GM06990 (cell line): ENCODE measurements at places on chromosomes 6 and 20.
A peak's percentile ranks its signal among the peaks of the same experiment; 100 is the strongest.

DNA sequence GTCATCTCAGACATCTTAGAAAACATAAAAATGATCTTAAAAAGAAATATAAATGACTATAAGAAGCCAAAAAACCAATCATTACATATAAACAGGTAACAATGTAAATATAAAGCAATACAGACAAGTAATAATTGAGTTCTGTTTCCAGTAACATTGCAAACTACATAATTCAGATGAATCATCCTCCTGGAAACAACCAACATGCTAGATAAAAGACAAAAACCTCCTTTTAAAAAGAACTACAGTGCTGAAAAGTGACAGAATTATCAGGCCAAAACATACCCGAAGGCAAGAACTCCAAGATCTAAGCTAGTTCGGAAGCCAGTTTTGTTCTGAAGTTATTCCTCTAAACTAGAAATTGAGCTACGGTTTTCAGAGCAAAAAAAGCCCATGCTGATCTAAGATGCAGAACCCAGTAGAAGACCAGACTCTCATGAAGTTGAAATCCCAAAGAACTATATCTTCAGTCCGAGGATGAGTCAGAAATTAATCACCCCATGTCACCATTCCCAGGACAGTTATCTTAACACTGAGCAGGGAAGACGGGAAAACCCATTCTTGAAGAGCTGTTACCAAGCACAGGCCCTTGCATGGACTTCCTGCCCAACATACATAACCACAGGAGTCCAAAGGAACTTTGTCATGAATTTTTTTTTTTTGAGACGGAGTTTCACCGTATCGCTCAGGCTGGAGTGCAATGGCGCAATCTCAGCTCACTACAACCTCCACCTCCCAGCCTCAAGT lies 9.8 kb downstream of the PGM3 start:
- DNase-seq, result no peak

DNA sequence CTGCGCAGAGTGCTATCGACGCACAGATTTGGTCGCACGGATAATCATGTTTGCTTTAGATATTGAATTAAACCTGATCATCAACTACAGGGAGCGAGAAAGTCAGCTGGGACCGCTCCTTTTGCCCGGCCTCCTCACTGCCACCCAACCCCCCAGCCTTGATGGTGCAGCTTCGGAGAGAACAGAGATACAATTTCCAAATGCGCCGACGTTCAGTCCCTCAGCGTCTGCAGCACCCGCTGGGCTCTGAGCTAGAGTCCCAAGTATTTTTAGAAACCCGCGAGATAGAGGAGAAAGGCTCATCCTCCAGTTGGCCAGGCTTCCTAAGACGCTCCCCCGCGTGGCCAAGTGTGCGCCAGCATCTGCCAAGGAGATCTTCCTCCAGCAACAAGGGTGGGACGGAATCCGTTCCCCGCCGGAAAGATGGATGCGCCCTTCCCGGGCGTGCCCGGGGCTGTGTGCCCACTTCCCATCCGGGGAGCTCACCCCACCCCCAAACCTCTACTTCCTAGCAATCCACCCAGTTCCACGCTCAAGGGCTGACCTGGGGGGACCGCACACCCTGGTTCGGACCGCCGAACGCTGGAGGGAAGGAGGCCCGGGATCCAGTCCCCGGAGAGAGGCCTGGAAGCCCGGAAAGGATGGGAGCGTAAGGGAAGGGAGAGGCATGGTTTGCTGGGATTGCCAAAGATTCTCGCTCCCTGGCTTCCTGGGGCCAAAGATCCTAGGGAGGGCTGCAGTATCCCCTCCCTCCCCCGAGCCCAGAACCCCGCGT lies 4.1 kb downstream of the NKX2-2 start:
- DNase-seq, result no peak

DNA sequence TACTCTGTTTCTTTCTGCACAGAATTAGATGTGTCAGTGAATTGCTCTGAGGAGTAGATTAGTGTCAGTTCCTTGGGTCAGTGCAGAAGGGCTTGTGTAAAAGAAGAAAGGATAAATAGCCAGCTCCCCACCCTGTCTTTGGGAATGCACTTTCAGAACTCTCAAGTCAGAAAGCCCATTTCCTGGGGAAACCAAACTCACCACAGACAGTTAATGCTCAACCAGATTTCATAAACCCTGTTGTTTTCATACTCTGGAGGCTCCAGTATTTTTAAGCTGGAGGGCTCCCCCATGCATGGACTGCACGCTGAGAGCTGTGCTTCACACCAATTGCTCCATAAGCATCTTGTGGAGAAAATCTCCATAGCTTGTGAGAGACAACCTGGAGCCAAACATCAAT lies 449.7 kb downstream of the CDH26 start:
- no peak for DNase-seq

DNA sequence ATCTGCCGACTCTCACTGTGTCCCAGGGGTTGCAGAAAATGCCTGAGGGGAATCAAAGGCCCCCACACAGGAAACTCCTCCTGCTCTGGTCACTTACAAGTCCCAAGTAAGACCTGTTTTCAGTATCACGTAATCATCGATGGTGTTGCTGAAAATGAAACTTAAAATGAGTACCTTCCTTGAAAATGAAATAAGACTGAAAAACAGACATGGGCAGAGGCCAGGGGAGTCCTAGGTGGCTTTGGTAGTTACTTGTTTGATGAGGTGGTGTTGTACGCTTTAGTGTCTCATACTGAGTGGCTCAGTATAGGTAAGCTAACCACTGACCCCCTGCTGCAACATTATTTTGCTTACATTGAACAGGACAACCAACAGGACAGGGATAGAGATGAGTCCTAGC lies 43.0 kb upstream of the SYNCRIP start:
- no peak for DNase-seq

- peak; percentile 70 for DNase-seq
These were observed 109.0 kb downstream of the RALGAPA2 start for GRCh38 chr20:20603339-20603990.

DNA sequence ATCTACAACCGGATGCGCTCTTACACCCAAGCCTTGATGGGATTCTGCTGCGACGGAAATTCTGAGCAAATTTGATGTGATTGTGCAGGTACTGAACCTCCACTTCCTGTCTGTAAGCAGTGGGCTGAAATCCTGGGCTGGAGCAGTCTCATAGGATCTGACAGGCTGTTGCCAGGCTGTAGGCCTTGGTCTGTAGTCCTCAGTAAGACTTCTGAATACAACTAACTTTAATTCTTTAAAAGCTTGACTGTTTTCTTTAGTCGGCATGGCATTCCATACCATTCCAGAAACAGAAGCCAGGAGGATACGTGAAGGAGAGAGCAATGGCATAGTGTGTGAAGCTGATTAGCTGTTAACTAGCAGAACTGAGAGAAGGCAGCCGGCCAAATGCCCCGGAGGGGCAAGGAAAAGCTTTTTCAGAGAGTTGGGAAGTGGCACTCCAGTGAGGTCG lies 68.3 kb downstream of the ADTRP start:
- DNase-seq, result no peak

GRCh38 chr6:166341977-166342348 lies 382 bp downstream of the SFT2D1 start:
- DNase-seq, result no peak

DNA sequence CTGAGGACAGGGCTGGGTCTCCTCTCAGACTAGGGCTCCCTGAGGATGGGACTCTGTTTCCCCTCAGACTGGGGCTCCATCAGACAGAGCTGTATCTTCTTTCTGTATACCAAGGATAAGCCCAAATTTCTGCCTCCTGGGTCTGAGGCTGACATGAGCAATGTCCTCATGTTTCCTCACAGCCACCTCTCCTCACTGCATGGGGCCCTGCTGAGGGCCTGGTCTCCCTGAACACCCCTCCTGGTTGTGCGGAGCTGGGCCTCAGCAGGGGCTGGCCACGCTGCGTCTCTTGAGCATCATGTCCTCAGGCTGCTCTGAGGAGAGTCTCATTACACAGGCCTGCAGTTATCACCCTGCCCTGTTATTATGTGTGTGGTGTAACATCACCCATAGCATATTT lies 144.6 kb downstream of the LRFN2 start:
- DNase-seq, result no peak

GRCh38 chr6:156848533-156848932 lies 71.4 kb downstream of the ARID1B start:
- DNase-seq, result no peak

DNA sequence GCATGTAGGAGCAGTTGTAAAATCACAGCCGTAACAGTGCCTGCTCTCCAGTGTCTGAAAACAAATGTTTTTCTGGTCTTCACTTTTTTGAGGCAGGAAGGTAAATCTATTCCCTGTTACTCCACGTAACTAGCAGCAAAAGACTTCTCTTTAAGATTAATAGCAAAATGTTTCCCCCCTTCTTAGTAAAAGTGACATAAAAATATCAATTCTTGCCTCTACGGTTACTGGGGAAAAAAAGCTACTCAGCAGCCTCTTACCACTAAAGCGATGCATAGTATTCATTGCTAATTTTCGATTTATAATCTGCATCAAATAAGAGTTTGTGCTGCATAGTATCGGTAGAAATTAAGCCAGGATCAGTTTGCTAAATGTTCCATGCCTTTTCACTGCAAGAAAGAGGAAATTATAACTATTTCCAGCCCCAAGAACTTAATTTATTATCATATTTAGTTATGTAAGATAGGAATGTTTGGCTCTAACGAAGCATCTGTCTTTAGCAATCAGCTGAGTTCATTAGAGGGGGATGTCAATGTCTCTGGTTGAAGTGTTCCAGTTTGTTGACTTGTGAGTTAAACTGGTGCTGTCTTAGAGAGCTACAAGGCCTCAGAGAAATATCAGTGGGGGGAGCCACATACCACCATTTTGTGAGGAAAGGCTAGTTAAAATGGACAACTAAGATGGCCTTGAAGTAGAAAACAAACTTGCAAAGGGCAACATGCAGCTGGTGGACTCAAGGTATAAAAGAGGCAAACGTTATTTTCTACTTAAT lies 617 bp upstream of the TSPYL1 start:
- DNase-seq, result no peak

- DNase-seq, result no peak
These were observed 5.1 kb upstream of the C20orf144 start for GRCh38 chr20:33656783-33657703.

GRCh38 chr6:7219310-7219709 lies 93.7 kb downstream of the SSR1 start:
- DNase-seq, result no peak

DNA sequence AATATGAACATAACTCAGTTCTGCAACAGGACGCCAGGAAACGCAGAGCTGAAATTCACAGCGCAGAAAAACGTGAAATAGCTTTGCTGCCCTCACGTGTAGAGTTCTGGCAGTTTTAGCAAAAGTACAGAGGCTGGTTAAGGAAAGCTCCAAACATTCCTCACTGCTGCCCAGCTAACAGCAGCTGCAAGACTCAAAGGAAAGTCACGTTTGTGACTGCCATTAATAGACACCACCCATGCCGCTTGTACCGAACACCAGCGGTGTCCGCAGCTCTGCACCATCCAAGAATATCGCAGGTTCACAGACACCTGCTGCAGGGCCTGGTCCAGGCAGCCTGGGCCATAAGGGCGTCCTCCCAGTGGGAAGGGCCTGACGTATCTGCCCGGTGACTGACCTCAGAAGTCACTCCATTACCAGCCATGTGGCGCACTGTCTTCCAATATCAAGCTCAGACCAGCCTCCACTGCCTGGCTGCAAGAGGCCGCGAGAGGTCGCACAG lies 61.4 kb downstream of the WDR27 start:
- DNase-seq, result no peak

DNA sequence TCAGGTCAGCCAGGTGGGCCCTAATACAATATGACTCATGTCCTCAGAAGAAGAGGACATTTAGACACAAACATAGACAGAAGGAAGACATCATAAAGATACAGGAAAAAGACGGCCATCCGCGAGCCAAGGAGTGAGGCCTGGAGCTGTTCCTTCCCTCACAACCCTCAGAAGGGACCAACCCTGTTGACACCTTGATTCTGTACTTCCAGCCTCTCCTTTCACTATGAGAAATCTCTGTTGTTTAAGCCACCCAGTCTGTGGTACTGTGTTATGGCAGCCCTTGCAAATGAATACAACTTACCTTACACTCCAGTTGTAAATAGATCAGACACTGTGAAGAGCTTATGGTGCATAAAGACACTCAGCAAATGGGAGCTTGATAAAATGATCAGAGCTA lies 199.7 kb downstream of the SAMD5 start:
- no peak for DNase-seq

DNA sequence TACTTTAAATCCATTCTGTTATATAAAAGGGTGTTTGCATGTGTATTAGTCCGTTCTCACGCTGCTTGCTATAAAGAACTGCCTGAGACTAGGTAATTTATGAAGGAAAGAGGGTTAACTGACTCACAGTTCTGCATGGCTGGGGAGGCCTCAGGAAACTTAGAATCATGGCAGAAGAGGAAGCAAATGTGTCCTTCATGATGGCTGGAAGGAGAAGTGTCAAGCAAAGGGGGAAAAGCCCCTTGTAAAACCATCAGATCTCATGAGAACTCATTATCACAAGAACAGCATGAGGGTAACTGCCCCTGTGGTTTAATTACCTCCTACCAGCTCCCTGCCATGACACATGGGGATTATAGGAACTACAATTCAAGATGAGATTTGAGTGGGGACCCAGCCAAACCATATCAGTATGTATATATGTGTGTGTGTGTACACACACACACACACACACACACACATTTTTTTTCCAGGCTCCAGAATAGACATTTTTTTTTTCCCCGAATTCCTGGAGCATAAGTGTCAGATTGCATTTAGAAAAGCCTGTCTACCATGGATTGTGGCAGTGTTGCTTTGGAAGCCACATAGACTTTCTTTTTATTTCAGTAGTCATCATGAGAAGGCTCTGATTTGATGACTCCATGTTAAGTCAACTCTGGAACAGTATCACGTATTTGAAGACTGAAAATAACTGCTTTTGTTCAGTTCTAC lies 31.5 kb downstream of the KDM1B start:
- DNase-seq, result no peak

- no peak for DNase-seq
These were observed 131.1 kb downstream of the TBXT start for GRCh38 chr6:166036316-166037095.

GRCh38 chr6:5771211-5771610 lies 235.5 kb downstream of the NRN1 start:
- DNase-seq, result no peak

DNA sequence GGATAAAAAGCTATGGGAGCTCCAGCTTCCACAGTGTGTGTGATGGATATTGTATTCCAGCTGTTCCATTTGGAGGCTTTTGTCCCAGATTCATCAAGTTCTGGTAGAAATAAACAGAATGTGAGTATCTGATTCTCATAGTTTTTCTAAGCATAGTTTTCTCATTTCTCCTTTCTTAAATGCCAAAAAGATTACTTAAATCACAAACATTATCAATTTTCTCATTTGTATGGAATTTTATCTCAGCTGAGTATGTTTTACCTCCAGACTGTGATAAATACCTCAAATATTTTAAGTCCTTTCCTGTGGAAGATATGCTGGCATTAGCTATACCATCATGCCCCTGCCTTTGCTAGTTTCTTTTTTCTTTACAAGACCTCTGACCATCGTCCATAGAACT lies 767.3 kb downstream of the TFAP2A start:
- no peak for DNase-seq

- no peak for DNase-seq
These were observed 23.9 kb upstream of the SPTLC3 start for GRCh38 chr20:12984863-12985262.
